NCI-H1436 (cell line): ENCODE measurements at places on chromosomes 7 and 10.

DNA sequence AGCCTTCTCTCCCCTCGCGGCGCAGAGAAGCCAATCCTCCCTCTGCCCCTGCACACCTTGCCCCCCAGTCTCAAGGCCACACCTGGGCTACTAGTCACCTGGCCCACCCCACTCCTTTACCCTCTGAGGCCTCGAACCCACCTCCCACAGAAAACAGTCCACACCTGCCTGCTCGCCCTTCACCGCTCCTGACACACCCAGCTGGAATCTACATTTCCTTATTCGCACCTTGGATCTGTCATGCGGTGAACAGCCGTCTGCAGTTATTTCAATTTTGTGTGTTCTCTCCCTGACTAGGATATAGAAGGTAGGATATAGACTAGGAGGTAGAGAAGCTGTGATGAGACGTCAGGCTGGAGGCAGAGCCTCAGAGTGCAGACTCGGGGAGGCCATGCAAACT is 29.4 kb downstream of the SMKR1 start:
- DNase-seq, result no peak

GRCh38 chr10:114245121-114245791 is 6.2 kb downstream of the VWA2 start:
- DNase-seq, result no peak

- DNase-seq, result no peak
These were observed 88.9 kb downstream of the GPR26 start for GRCh38 chr10:123755061-123755460.

DNA sequence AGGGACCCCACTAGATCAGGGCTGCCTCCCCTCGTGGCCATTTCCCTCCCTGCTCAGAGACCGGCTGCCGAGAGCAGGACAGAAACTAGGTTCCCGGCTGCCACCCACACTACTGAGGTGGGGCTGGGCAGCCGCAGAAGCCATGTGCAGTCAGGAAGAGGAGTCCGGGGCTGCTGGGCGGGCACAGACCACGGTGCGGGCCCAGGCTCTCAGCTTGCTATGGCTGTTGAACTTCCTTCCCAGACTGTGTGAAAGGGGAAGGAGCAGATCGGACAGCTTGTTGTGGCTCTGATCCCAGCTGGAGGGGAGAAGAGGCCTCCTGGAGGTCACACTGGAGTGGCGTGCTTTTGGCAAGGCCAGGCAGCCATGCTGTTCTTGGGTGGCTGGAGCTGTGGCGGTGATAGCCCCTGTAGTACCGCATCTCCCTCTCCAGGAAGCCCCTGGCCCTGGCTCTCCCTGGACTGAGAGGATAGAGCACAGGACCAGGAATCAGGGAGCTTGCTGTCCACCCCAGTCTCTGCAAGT is 56.8 kb downstream of the HK1 start:
- DNase-seq, result no peak

GRCh38 chr10:133096616-133097269 is 9.0 kb downstream of the ADGRA1 start:
- no peak for DNase-seq

DNA sequence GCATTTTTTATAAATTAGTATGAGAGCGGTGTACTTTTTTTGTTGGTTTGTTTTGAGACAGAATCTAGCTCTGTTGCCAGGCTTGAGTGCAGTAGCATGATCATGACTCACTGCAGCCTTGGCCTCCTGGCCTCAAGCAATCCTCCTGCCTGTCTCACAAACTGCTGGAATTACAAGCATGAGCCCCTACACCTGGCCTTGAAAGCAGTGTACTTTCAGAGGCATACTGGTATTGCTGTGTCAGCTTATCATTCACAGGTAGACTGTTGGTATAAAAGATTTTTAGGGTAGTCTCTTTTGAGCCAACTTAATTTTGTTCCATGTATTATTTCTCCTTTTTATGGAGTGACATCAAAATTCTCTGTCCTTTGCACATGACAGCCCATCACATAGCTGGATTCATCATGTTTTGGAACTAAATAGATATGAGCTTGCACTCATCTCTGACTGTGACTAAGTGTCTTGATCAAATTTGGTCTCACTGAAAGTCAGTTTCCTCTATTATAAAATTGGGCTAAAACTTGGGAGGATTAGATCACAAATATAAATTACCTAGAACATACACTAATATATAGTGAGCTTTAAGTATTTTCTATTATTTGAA is 12.4 kb downstream of the GNAT3 start:
- no peak for DNase-seq

- no peak for DNase-seq
These were observed 131.6 kb upstream of the LSM8 start for GRCh38 chr7:118052336-118052735.

- no peak for DNase-seq
These were observed 159.7 kb downstream of the AUTS2 start for GRCh38 chr7:69757981-69758430.

- no peak for DNase-seq
These were observed 132.8 kb upstream of the TCERG1L start for GRCh38 chr10:131444286-131444685.

DNA sequence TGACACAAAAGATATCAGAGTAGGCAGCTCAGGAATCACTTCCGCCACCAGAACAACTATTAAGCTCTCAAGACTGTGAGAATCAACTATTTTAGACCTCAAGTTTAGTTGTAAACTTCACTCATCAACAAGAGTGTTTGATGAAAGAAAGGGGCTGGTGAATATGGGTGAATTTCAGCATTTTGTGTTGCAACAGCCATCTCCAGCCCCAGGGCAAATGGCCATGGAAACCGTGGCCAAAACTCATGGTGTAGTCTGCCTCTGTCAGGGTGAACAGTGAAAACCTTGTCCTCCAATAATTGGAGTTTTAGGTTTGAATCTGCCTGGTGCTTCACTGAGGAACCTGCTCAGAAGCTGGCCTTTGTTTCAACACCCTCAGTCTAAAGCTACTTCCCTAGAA is 60.0 kb downstream of the POLR1F start:
- no peak for DNase-seq

- no peak for DNase-seq
These were observed 6.0 kb downstream of the FKBP14 start for GRCh38 chr7:30020535-30020934.

DNA sequence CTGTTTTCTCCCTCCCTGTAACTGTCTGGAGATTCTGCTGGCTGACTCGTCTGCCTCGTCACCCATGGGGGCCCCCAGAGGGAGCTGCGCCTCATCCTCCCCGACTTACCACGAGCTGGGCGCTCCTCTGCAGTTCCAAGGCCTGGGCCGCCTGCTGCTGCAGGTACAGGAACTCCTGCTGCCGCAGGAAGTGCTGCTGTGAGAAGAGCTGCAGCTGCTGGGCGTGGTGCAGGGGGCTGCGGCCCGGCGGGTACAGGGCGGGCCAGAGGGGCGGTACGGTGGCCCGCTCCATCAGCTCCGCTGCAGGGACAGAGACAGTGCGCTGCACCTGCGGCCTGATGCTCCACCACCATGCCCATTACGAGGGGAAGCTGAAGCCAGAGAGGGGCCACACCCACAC is 47.7 kb downstream of the TNRC18 start:
- no peak for DNase-seq

DNA sequence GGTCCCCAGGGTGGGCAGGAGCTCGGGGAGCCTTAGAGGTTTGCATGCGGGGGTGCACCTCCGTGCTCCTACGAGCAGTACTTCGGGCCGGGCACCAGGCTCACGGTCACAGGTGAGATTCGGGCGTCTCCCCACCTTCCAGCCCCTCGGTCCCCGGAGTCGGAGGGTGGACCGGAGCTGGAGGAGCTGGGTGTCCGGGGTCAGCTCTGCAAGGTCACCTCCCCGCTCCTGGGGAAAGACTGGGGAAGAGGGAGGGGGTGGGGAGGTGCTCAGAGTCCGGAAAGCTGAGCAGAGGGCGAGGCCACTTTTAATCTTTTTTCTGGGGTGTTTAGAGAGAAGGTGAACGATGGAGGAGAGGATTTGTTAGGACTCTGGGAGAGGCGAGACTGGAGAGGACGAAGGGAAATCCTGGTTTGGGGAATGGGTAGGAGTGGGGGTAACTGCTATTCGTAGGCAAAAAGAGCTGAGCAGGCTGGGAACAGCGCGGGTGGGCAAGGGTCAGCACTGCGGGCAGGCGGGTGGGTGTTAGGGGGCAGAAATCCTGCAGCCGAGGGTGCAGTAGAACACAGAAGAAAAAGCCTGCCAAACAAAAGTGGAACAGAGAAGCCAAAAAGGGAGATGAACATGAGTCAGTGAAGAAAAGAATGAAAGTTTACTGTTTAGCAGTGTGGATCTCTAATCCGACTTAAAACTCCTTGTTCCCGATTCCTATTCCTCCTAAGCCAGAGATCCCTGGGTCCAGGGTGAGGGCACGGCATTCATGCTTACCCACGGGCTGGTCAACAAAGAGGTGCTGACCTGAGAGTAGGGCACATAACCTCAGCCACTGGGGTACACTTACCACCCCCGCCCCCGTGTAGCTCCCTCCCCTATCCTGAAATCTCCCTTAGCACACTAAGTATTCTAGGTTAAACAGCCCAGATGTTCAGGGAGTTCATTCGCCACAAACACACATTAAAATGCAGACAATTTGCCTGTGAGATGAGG is 26.9 kb downstream of the PRSS2 start:
- DNase-seq, result no peak

GRCh38 chr10:32205670-32206069 is 141.3 kb downstream of the EPC1 start:
- no peak for DNase-seq

DNA sequence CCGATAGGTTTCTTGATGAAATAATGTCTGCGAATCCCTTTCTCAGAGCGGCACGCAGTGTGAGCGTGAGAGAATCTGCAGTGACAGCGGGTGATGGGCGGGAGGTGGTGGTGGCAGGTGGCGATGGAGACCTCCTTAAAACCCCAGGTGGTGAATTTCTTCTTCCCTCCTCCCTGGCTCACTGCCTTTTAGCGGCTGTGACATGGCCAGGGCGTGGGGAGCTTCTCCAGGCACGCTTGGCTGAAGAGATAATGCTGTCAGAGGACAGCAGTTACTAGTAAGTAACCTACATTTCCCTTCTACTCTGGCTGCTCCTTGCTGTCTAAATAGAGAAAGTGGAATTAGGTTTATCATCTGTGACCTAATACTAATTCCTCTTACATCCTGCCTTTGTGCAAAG is 141.4 kb upstream of the INSYN2A start:
- no peak for DNase-seq

- DNase-seq, result no peak
These were observed 80.1 kb upstream of the IMMP2L start for GRCh38 chr7:111642373-111642772.

GRCh38 chr7:81802251-81802650 is 32.4 kb upstream of the HGF start:
- DNase-seq, result no peak

DNA sequence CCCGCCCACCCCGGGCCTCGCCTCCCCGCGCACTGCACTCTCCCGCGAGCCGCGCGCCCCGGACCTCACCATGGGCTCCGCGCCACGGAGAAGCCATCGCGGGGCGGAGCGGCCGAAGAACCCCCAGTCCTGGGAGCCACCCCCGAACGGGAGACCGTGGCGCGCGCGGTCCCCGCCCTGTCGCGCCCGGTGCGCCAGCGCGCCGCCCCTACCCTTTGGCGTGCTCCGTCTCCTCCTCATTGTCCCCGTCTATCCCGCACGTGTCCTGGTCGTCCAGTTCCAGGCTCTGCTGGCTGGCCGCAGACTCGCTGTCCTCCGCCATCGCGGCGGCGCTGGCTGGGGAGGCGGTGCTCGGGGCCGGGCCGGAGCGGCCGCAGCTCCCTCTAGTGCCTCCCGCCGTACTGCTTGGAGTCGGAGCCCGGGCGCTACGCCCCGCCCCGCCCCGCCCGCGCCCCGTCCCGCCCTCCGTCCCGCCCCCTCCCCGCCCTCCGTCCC is at the start of gene NMT2:
Gene NMT2, minus strand, starts transcription at position 403 of the 495 bp plus-strand sequence. Its CDS starts 81 bp downstream, at position 322.
- DNase-seq, result peak; percentile 87

GRCh38 chr7:158299607-158300006 is 288.0 kb downstream of the PTPRN2 start:
- no peak for DNase-seq

- no peak for DNase-seq
These were observed 4.4 kb downstream of the RASSF4 start for GRCh38 chr10:44963772-44964633.

- no peak for DNase-seq
These were observed 94.2 kb upstream of the NRP1 start for GRCh38 chr10:33428682-33429081.

- no peak for DNase-seq
These were observed 85.0 kb downstream of the EMX2 start for GRCh38 chr10:117627561-117627960.

GRCh38 chr10:78450239-78450638 is 416.6 kb downstream of the RPS24 start:
- DNase-seq, result no peak

- no peak for DNase-seq
These were observed 270.7 kb downstream of the ABCA13 start for GRCh38 chr7:48441848-48442492.

GRCh38 chr7:91041901-91042484 is 222.2 kb upstream of the FZD1 start:
- DNase-seq, result no peak

DNA sequence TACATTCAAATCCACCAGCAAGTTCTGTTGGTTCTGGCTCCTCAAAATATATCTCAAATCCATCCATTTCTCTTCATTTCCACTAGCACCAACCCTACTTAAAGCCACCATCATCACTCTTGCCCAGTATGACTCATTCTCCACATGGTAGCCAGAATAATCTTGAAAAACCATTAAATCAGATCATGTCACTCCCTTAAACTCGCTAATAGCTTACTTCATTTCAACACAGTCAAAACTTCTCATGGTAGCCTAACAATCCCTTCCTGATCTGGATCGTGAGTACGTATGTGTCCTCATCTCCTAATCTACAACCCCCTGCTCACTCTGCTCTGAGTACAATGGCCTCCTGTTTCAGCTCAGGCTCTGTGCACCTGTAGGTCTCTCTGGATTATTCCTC is 8.7 kb downstream of the EPC1 start:
- DNase-seq, result no peak

- DNase-seq, result no peak
These were observed 48.1 kb upstream of the UBE3C start for GRCh38 chr7:157090485-157091165.

DNA sequence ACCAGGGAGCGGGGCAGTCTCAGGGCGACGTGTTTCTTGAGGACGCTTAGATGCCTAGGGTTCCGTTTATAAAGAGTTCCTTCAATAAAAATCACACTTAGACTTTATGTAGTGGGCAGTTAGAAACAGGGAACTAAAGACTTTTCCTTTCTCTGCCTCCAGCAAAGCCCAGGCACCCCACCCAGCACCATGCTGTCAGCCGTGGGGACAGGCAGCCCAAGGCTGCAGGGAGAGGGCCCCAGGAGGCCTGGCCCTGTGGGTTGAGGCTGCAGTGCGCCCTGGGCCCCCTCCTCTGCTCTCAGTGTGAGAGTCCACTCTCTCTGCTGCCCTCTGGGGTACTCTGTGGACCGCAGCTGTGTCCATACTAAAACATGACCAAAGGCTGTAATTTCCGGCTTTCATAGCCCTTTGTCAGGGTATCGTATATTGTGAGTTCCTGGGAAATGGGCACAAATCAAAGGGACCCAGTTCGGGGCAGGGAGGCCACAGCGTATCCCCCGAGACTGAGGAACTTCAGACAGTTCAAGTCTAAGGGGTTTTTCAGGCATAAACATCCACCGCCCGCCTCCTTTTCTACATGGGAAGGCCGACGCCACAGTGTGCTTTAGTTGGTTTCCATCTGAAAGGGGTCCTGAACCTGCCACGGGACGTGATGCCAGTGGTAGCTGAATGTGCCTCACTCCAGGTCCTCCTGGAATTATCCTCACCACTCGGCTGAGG is 59.7 kb downstream of the DNAJB6 start:
- no peak for DNase-seq

- no peak for DNase-seq
These were observed 5.2 kb downstream of the LGI1 start for GRCh38 chr10:93762979-93763391.
